ENCODE measurements at places on chromosomes 1 and 21. TPM values are rescaled to one million over a fixed set of nuclear protein-coding genes. Genes with fewer than 3 reads are reported as not detected.

SLAMF8 gene
- 0.60 TPM for total RNA-seq

MCL1 gene
- 334 TPM for total RNA-seq

HSD11B1 gene
- 1.2 TPM for total RNA-seq

GPR25 gene
- total RNA-seq, result not detected

AGT gene
- not detected for total RNA-seq

MX2 gene
- 52.9 TPM for total RNA-seq

GOLT1A gene
- not detected for total RNA-seq

SLFNL1 gene
- 0.29 TPM for total RNA-seq

NFASC gene
- not detected for total RNA-seq

ESRRG gene
- not detected for total RNA-seq

CCDC190 gene
- not detected for total RNA-seq

NES gene
- not detected for total RNA-seq

CFHR1 gene
- total RNA-seq, result not detected

RIPK4 gene
- not detected for total RNA-seq

B3GALT2 gene
- total RNA-seq, result 0.26 TPM

TM2D1 gene
- 36.5 TPM for total RNA-seq

LCE2A gene
- not detected for total RNA-seq

LRRC42 gene
- total RNA-seq, result 17.7 TPM

EFCAB7 gene
- total RNA-seq, result 5.8 TPM

RYR2 gene
- total RNA-seq, result not detected

PDE9A gene
- total RNA-seq, result 7.4 TPM

SLAMF6 gene
- 23.8 TPM for total RNA-seq

FAM72C gene
- total RNA-seq, result 12.6 TPM

OR2T29 gene
- total RNA-seq, result not detected

ERICH3 gene
- total RNA-seq, result not detected

PPCS gene
- total RNA-seq, result 42.2 TPM

GJB4 gene
- not detected for total RNA-seq

KRTAP12-2 gene
- not detected for total RNA-seq

NKAIN1 gene
- total RNA-seq, result not detected

S100A14 gene
- not detected for total RNA-seq

GMEB1 gene
- 23.6 TPM for total RNA-seq

LEFTY2 gene
- not detected for total RNA-seq

ANGPTL1 gene
- total RNA-seq, result not detected

TNN gene
- total RNA-seq, result not detected

WDR64 gene
- not detected for total RNA-seq

Measured in activated naive CD4-positive, alpha-beta T cell treated with anti-CD3 and anti-CD28 coated beads, Interleukin-2, amount 10 ng/mL, durations not matched to agents 5 hours and 36 hours (primary cell).